ENCODE measurements at places on chromosomes 7 and 10. TPM values are rescaled to one million over a fixed set of nuclear protein-coding genes. Genes with fewer than 3 reads are reported as not detected.

DNA sequence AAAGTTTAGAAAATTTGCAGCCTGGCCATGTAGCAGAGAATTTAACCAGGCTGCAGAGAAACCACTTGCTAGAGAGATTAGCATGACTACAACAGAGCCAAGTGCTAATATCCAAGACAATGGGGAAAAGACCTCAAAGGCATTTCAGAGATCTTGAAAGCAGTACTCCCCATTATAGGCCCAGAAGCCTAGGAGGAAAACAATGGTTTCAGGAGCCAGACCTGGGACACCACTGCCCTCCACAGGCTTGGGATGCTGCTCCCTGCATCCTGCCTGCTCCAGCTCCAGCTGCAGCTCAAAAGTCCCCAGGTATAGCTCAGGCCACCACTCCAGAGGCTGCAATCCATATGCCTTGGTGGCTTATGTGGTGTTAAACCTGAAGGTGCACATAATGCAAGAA, 101.5 kb upstream of the TMEM72 start:
- no peak for DNase-seq

DNA sequence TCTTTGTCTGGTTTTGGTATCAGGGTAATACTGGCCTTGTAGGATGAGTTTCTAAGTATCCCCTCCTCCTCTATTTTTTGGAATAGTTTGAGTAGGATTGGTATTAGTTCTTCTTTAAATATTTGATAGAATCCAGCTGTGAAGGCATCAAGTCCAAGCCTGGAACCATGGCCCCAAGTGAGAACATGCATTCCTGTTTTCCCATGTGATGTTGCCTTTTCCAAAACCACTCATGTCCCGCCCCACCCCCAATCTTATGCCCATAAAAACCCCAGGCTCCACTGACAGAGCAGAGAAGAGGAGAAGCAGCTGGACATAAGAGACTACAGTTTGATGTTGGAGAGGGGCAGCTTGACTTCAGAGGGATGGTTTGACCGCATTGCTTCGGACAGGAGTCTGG, 71.2 kb downstream of the MINPP1 start:
- DNase-seq = no peak

DNA sequence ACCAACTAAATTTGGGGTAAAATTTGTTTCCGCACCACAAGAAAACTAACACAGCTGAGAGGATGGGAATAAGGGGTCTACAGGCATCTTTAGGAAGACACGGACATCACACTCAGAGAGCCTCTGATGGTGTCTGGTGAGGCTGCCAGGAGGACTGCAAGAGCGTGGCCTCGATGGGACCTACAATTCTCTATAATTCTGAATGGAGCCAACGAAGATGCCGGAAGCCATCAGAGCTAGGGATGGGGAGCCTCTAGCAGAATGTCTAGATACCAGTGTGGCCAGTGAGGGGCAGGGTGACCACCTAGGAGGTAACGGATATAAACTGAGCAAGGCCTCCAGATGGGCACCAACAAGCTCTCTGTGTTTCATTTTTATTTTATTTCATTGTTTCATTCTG, 7.5 kb downstream of the GRID1 start:
- no peak for DNase-seq

DNA sequence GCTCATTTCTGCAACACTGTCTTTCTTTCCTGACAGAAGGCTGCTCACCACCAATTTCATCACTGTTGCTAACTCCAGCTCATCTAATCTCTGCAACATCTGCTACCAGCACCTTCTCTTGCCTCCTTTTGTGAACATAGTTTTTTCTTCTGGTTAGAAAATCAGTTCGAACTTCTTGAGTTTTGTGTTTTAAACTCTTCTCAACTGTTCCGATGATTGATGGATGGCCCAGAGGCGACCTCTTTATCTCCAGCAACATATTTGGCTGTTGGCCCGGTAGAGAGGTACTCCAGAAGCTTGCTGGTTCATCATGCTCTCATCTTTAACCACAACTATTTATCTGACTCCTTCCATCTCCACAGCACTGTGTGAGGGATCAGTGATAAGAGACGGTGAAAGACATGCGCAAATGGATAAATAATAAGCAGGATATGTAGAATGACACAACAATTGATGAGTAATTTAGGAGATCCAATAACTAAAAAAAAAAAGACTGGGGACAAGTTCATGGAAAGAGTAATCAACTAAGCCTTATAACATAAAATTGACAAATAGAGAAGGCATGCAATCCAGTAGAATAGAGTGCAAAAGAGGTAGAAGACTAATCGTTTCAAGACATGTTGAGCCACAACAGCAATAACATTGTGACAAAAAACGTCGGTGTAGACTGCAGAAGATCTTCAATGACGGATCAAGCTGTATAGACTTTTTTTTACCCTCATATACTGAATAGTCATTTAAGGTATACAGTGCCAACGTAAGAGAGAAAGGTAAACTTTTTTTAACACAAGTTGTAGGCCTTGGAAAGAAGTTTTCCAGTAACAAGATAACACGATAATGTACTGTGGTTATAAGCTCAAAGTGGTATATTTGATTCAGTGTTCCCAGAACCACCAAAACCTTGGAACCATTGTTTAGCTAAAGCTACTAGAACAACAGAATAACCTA, 152.2 kb downstream of the CRPPA start:
- DNase-seq = no peak

- no peak for DNase-seq
These were observed 8.8 kb downstream of the NOS3 start for GRCh38 chr7:150999497-151000230.

The ABCC2 gene
- 0.70 TPM for total RNA-seq
